ENCODE measurements at places on chromosomes 2 and 18.

DNA sequence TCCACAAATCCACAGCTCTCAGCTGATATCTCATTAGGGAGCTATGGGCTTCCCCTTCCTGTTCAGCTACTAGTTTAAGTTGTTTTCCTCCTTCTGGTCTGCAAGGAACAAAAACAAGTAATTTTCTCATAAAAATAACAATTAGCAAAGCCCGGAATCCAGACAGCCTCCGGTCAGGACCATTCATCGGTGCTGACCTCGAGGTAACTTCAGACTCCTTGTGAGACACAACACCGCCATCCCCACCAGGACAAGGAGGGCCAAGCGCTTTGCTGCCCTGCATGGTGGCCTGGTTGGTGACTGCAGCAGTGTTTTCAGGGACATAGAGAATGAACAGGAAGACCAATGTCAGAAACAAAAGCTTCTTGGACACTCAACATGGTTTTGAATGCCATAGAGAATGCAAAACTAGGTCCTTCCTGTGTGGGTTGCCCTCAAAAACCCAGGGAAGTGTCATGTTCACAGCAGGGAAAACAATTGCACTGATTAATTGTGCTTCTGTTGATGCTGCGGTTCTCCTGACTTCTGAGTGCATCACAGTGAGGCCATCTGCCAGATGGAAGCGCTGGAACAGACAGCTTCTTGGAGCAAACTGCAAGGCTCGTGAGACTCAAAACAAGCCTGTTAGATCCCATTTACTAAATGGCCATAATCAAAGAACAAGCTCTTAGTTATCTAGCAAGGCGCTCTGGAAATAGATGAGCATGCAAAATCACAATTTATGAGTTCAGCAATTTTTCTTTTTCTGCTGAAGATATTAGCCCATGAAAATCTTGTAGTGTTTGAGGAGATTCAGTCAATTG is 77.1 kb downstream of the HS1BP3 start:
- DNase-seq, result no peak
- no peak overlapping the region for H3K27ac ChIP-seq
- H3K36me3 ChIP-seq, result no peaks in the 10 kb centered on the region
- no peak overlapping the region for H3K4me3 ChIP-seq
- peaks cover 24% of the 10 kb centered on the region for H3K4me1 ChIP-seq

DNA sequence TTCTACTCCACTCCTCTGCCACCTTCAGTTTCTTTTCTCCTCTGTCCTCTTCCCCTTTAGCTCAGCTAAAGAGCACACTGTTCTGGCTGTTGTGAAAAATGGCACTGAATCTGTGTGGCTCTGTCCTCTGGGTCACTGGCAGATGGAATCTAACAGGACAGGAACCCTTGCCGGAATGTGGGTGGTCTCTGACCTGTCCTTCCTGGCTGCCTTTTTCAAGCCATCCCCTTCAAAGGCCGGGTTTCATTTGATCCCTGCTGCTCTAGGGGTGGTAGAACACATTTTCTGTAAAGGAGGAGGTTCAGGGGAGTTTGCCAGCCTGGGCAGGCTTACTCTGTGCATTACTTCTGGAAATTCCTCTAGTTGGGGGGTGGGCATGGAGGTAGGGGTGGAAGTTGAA is 29.9 kb downstream of the MTCL1 start:
- H3K4me3 ChIP-seq, result no peak overlapping the region
- no peak overlapping the region for H3K27ac ChIP-seq
- DNase-seq, result no peak
- no peaks in the 10 kb centered on the region for H3K36me3 ChIP-seq
- H3K27me3 ChIP-seq, result no peaks in the 10 kb centered on the region
- H3K4me1 ChIP-seq, result peaks cover 6% of the 10 kb centered on the region

- no peak overlapping the region for H3K27ac ChIP-seq
- no peaks in the 10 kb centered on the region for H3K4me1 ChIP-seq
- DNase-seq, result no peak
- no peaks in the 10 kb centered on the region for H3K27me3 ChIP-seq
These were observed 521.7 kb upstream of the SPHKAP start for GRCh38 chr2:228703152-228703551.

DNA sequence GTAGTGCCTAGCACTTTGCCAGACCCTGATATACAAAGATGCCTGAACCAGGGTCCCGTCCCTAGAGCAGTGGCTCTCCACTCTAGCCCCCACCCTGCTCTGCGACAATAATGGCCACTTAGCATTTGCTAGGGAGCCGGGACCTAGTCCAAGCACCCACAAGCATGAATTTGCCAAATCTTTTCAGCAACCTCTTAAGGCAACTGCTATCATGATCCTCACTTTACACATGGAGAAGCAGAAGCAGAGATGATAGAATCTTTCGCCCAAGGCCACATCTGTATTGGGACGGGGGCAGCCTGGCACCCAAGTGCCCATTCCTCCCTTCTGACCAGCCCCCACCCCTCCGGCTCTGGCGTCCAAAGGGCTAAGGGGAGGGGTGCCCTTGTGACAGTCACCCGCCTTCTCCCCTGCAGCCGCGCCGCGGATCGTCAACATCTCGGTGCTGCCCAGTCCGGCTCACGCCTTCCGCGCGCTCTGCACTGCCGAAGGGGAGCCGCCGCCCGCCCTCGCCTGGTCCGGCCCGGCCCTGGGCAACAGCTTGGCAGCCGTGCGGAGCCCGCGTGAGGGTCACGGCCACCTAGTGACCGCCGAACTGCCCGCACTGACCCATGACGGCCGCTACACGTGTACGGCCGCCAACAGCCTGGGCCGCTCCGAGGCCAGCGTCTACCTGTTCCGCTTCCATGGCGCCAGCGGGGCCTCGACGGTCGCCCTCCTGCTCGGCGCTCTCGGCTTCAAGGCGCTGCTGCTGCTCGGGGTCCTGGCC is 13.0 kb downstream of the SIGLEC15 start:
- no peaks in the 10 kb centered on the region for H3K27me3 ChIP-seq
- H3K27ac ChIP-seq, result no peak overlapping the region
- peak overlapping the region; percentile 73 for H3K4me3 ChIP-seq
- no peak for DNase-seq
- peaks cover 24% of the 10 kb centered on the region for H3K4me1 ChIP-seq
- H3K36me3 ChIP-seq, result no peaks in the 10 kb centered on the region

GRCh38 chr18:13165636-13166423 is 52.7 kb upstream of the LDLRAD4 start:
- DNase-seq, result no peak
- no peak overlapping the region for H3K4me3 ChIP-seq
- H3K27ac ChIP-seq, result no peak overlapping the region
- no peaks in the 10 kb centered on the region for H3K27me3 ChIP-seq

GRCh38 chr2:11241412-11242203 is 86.3 kb downstream of the SLC66A3 start:
- H3K4me3 ChIP-seq, result no peak overlapping the region
- no peaks in the 10 kb centered on the region for H3K27me3 ChIP-seq
- no peak for DNase-seq
- no peak overlapping the region for H3K27ac ChIP-seq

GRCh38 chr2:174603280-174603679 is 5.7 kb upstream of the WIPF1 start:
- no peak overlapping the region for H3K27ac ChIP-seq
- no peak overlapping the region for H3K4me3 ChIP-seq
- DNase-seq, result no peak
- H3K27me3 ChIP-seq, result no peaks in the 10 kb centered on the region
- peaks cover 15% of the 10 kb centered on the region for H3K4me1 ChIP-seq
- H3K36me3 ChIP-seq, result no peaks in the 10 kb centered on the region

DNA sequence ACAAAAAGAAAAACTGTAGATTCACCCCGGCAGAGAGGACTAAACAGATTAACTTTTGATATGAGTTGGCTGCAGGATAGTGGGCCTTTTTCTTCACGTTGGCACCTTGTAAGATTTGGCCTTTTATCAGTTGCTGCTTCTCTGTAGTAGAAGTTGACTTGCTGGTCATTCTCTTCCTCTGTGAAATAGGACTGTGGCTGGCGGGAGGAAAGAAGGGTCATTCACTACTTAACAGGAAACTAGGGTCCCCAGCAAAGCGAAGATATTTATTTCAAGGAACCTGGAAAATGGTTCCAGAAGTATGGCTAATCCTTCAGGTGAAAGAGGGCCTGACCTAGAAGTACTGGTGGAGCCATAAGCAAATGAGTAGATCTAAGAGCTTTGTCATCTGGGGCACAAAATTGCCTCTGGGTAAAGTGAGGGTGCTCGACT is 383 bp upstream of the ATP5MC3 start:
- peaks cover 13% of the 10 kb centered on the region for H3K36me3 ChIP-seq
- peaks cover 5% of the 10 kb centered on the region for H3K4me1 ChIP-seq
- no peaks in the 10 kb centered on the region for H3K27me3 ChIP-seq
- peak overlapping the region; percentile 86 for H3K4me3 ChIP-seq

- H3K4me1 ChIP-seq, result peaks cover 39% of the 10 kb centered on the region
- H3K36me3 ChIP-seq, result no peaks in the 10 kb centered on the region
- no peak for DNase-seq
- no peak overlapping the region for H3K4me3 ChIP-seq
These were observed 41.1 kb downstream of the LDLRAD4 start for GRCh38 chr18:13259701-13260100.

- H3K4me3 ChIP-seq, result no peak overlapping the region
- no peak for DNase-seq
- no peaks in the 10 kb centered on the region for H3K4me1 ChIP-seq
These were observed 61.8 kb downstream of the MREG start for GRCh38 chr2:215951558-215951957.

Measured in thoracic aorta (tissue), 2 donors.